ENCODE measurements at places on chromosomes 16 and 17.
A peak's percentile ranks its signal among the peaks of the same experiment; 100 is the strongest.

GRCh38 chr17:54900457-54901229, at the start of gene TOM1L1:
TSS of gene TOM1L1 (plus strand) at chr17:54900852. CDS start at chr17:54900866, 14 bp downstream.
- peak; percentile 70 for DNase-seq

GRCh38 chr17:18184143-18185031, 759 bp downstream of the ALKBH5 start:
- no peak for DNase-seq

DNA sequence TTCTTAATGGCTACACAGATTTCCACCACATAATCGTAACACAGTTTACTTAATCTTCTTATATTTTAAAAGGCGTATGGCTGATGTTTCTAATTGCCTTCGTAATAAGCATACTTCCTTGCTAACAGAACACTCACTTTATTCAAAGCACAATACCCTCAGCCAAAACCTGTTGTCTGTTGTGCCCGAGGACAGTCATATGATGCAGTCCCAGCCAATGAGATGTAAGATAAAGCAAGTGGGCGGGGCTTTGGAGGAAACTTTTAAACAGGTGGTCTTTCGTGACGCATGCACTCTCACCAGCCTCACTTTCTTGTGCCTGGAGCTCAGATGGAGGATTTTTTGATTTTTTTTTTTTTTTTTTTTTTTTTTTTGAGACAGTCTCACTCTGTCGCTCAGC, 174.1 kb downstream of the ZFHX3 start:
- no peak for DNase-seq

GRCh38 chr16:57305159-57305811, 20.8 kb upstream of the PLLP start:
- no peak for DNase-seq

GRCh38 chr17:21173543-21173942, 40.4 kb downstream of the TMEM11 start:
- DNase-seq: no peak

DNA sequence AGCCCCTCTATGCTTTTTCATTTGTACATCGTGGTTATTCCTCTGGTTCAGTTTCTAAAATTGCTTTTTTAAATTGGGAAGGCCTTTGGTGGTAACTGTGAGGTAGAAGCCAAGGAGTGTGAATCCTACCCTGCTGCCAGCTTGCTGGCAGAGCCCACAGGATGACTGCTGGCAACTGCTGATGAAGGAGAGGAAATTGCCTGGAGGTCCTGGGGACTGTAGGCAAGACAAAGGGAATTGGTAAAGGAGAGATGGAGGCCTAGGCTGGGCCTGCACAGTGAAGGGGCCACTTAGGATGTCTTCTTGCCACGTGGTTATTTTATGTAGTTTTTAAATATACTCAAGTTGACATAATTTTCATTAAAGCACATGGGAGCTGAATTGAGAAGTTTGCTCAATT, 15.8 kb downstream of the C17orf58 start:
- DNase-seq: no peak

- DNase-seq: no peak
These were observed 17.5 kb upstream of the MT4 start for GRCh38 chr16:56547120-56547948.

DNA sequence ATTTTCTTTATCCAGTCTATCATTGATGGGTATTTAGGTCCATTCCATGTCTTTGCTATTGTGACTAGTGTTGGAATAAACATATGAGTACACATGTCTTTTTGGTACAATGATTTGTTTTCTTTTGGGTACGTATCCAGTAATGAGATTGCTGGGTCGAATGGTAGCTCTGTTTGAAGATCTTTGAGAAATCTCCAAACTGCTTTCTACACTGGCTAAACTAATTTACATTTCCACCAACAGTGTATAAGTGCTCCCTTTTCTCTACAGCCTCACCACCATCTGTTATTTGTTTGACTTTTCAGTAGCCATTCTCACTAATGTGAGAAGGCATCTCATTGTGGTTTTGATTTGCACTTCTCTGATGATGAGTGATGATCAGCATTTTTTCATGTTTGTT, 103.7 kb downstream of the GOSR1 start:
- no peak for DNase-seq

DNA sequence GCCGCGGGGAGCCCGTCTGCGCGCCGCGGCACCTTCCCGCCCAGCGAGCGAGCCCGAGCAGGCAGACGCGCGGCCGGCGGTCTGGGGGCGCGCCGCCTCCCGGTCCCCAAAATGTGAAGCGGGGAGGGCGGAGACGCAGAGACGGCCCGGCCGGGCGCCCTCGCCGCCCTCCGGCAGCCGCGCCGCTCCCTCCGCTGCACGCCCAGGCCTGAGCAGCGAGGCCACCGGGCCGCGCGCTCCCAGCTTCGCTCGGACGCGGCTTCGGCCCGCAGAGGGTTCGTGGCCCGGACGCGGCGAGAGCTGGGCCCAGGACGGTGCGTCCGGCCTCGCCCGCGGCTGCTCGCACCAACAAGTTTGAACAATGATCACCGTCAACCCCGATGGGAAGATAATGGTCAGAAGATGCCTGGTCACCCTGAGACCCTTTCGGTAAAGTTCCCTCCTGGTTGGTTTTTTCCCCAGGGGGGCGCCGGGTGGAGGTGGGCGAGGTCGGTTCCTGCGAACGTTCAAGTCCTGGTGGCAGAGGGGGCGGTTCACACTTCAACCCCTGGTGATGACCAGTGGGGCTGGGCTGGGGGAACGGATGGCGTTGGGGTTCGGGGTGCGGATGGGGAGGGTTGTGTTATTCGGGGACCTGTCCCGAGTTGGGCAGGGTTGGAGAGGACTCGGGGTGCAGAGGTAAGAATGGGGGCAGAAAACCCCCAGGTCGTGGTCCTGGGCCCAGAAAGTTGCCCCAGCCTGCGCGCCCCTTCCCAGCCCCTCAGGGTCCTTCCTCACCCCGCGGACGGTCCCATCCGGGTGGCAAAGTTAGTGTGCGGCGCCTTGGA, 678 bp downstream of the MGAT5B start:
- no peak for DNase-seq

- no peak for DNase-seq
These were observed 2.7 kb downstream of the KRT36 start for GRCh38 chr17:41486809-41487530.

- no peak for DNase-seq
These were observed 17.0 kb downstream of the N4BP1 start for GRCh38 chr16:48592839-48593429.

DNA sequence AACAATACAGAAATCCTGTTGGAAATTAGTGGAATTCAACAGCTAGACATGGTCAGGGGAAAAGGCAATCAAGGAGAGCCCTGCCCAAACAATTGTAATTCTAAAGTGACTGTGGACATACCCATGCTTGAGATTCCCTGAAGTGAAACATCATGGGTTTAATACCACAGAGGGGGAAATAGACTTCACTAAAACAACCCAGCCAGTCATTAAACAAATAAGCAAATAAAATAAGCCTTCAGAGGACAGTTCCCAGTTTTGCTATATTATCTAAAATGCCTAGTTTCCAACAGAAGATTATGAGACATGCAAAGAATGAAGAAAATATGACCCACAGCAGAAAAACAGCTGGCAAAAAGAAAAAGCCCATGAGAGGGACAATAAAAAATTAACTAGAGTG, 376.3 kb downstream of the CDH8 start:
- no peak for DNase-seq

- no peak for DNase-seq
These were observed 14.7 kb upstream of the MPRIP start for GRCh38 chr17:17027442-17028058.

DNA sequence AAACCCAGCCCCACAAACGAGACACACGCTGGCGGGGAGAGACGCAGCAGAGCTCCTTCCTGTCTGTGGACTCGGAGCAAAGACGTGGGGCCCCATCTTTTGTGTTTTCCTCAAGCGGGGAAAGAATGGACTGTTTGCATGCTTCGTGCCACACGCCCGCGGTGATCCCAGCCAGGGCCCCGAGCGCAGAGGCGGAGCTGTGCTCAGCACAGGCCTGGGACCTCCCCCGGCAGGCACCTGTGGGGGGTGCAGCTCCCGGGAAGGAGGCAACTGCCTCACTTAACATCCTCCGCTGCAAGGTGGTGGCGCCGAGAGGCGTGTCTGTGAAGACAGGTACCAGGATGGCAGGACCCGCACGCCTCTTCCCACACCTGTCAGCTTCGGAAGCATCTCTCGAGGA, 19.1 kb downstream of the TRARG1 start:
- no peak for DNase-seq

DNA sequence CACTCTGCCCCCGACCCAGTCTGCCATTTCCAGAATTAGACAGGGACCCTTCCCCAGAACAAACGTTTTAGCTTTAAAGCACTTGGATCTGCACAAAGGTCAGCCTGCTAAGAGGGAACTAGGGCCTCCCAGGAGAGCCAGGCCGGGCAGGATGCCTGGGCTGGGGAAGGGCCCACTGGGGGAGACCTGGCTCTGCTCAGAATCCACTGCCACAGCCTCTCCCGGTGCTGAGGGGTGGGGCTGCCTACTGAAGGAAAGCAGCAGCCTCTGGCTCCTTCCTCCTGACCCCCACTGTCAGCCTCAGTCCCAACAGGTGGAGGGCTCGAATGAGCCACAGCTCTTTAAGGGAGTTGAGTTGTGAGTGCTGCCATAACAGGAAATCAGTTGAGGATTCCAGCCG, 1.7 kb downstream of the YBX2 start:
- no peak for DNase-seq

- DNase-seq: no peak
These were observed 10.0 kb downstream of the BTBD17 start for GRCh38 chr17:74351552-74352210.

GRCh38 chr17:56694825-56695224, 101.3 kb downstream of the NOG start:
- DNase-seq: no peak
